ENCODE measurements at places on chromosomes 2 and 18. TPM values are rescaled to one million over a fixed set of nuclear protein-coding genes. Genes with fewer than 3 reads are reported as not detected.

DNA sequence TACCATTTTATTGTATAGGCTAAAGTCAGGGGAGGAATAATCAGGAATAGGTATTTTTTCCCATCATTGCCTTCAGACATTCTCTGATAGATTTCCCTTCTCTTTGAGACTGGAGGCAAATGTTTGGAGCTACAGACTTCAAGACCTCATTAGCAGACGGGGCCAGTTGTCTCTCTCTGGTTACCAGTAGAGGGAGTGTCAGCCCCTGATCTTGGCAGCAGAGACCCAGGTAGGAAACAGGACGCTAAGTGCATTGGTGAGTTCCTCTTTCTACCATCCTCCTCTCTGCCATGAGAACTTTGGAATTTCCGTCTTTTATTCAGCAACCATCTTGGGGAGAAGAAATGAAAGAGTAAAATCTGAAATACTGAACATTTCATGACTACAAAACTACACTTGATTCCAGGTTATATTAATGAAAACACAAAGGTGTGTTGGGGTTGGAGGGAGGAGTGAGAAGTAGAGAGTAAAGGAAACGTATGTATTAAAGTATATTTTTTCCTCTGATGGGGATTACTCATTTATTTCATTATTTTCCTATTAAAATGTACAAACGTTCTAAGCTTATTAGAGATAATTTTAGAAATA lies 186.2 kb upstream of the GCFC2 start:
- H3K36me3 ChIP-seq = no peaks in the 10 kb centered on the region
- no peak overlapping the region for H3K27ac ChIP-seq
- no peak overlapping the region for H3K4me3 ChIP-seq
- H3K27me3 ChIP-seq = no peaks in the 10 kb centered on the region
- H3K4me1 ChIP-seq = no peaks in the 10 kb centered on the region

- no peak for DNase-seq
- H3K4me1 ChIP-seq = no peaks in the 10 kb centered on the region
- no peaks in the 10 kb centered on the region for H3K27me3 ChIP-seq
- H3K36me3 ChIP-seq = no peaks in the 10 kb centered on the region
- H3K4me3 ChIP-seq = no peak overlapping the region
Observed at GRCh38 chr2:186691900-186692299, 2.0 kb upstream of the FAM171B start.

DNA sequence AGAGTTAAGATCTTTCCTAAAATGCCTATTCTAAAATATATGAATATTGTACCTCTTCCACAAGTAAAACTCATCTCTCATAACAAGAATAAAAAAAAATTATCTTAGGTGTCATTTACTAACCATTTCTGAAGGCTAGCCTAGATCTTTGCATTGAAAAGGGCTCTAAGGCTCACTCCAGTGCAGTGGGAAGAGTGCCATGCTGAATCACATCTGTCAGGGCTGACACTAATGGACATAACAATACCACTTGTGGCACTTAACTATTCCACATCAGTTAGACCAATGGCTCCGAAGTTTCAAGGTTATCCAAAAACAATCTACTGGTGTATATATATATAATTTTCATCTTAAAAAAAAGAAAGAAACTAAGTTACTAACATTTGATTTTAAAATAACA lies 130.2 kb downstream of the EXOC6B start:
- no peaks in the 10 kb centered on the region for H3K27me3 ChIP-seq
- no peak for DNase-seq
- H3K27ac ChIP-seq = no peak overlapping the region
- no peak overlapping the region for H3K4me3 ChIP-seq

GRCh38 chr18:713135-713490 lies 683 bp upstream of the ENOSF1 start:
- no peaks in the 10 kb centered on the region for H3K27me3 ChIP-seq
- H3K4me1 ChIP-seq = peaks cover 7% of the 10 kb centered on the region
- no peaks in the 10 kb centered on the region for H3K36me3 ChIP-seq

- peak overlapping the region; percentile 48 for H3K27ac ChIP-seq
- no peaks in the 10 kb centered on the region for H3K27me3 ChIP-seq
- no peak for DNase-seq
- no peaks in the 10 kb centered on the region for H3K4me1 ChIP-seq
- no peak overlapping the region for H3K4me3 ChIP-seq
- H3K36me3 ChIP-seq = no peaks in the 10 kb centered on the region
Observed at GRCh38 chr2:226115832-226116200, 683.8 kb downstream of the IRS1 start.

DNA sequence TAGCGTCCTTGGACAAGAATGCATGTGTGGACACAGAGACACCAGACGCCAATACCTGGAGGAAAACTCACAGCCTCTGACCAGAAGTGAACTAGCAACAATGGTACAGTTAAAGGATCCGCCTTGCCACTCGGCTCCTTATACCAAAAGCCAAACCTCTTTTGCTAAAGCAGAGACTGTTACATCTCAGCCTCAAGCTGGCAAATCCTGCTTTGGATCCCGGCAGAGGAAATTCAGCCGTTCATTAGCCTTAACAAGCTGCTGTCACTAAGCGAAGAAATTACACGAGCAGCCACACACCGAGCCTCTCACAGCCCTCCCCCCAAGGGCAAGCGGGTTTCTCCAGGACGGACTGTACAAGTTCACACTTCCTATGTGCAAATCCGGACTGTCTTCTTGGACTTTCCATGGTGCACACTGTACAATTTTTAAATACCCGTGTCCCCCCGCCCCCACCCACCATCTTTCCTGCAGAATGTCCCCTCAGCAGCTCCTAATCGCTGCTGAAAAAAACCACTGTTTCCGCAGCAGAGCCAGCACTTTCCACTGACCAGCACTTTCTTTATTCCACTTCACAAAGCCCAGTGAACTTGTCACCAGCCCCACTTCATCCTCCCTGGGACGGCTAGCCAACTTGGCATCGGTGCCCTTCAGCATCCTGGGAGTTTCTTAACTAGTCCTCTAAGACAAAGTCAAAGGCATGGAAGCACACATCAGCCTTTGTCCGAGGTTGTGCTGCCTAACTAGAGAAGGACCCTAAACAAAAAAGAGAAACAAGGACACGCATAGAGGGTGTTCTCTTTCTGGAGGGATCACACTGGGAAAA lies 1.5 kb downstream of the KLF7 start:
- H3K36me3 ChIP-seq = no peaks in the 10 kb centered on the region
- H3K27me3 ChIP-seq = no peaks in the 10 kb centered on the region
- peak overlapping the region; percentile 65 for H3K4me3 ChIP-seq
- peak; percentile 49 for DNase-seq

DNA sequence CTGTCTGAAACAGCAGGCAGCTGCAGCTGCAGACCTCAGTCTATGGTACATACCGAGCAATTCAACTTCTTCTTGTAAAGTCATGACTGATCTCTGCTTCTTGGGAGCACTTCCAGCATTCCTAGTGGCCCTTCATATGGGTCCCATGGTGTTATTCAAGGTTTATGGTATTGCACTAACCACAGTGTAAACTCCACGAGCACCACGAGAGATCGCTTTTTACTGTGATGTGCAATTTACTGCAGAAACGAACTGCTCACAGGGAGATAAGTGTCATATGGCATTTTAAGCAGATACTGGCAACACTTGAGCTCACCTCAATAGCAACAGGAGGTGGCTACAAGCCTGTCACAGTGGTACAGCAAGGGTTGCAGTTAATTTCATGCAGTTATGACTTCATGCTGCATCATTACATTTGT lies 38.6 kb upstream of the SH3BP4 start:
- no peak overlapping the region for H3K4me3 ChIP-seq
- DNase-seq = no peak
- no peaks in the 10 kb centered on the region for H3K4me1 ChIP-seq
- H3K27ac ChIP-seq = no peak overlapping the region
- no peaks in the 10 kb centered on the region for H3K36me3 ChIP-seq

DNA sequence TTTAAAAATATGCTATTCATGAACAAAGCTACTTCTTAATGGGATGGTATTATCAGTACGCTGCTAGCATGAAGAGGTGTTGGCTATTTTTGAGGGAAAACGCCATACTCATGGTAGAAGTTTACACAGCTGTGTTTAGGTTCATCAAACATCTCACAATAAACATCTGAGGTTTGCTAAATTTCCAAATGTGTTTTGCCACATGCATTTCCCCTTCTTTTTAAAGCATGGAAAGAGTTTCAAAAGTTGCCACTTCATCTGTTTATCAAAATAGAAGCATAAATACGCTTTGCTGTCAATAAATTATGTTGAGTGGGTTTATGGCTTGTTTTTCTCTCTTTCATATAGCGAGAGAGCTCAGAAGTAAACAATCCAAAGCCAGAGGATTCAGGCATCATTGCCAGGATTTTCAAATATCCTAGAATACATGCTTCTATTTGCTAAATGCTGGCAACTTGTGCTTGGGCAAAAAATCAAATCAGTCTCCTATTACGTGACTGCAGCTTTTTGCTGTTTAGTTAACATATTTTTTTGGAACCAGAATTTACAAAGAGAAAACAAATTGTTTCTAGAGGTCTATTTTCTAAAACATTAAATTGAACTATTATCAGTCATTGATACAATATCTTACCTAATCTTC lies 1919.9 kb upstream of the LRRTM1 start:
- H3K4me3 ChIP-seq = no peak overlapping the region
- H3K36me3 ChIP-seq = no peaks in the 10 kb centered on the region
- no peak overlapping the region for H3K27ac ChIP-seq
- H3K27me3 ChIP-seq = no peaks in the 10 kb centered on the region
- DNase-seq = no peak

GRCh38 chr2:176128982-176129796 lies at the start of gene HOXD8:
HOXD8 (plus strand) TSS chr2:176129705; CDS start chr2:176130367, 662 bp downstream.
- H3K4me3 ChIP-seq = peak within 1 kb of the TSS; percentile 62
- DNase-seq = peak; percentile 88
- no peaks in the 10 kb centered on the region for H3K36me3 ChIP-seq
- H3K4me1 ChIP-seq = no peaks in the 10 kb centered on the region

DNA sequence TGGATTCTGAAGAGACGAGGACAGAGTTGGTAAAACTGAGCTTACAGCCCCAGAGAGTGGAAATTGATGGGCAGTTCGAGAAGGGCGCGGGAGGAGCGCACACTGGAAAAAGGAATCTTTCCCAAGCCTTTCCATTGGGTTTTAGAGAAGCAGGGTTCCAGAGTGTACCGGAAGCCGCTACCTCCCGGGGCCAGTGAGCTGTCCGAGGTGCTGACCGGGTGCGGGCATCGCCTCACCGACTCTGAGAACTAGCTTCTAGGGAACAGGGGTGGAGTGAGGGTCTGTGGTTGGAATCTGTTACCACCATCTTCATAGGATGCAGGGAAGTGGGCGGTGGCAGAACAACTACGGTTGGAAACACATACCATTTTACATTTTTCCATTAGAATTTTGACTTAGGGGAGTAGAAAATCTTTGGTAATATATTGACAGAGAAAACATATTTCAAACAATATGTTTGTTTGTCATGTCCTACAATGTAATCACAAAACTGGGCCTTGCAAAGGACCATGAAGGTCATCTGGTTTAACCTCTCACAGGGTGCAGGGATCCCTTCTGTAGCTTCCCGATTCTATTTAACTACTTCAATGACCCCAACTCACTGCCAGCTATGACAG lies 724 bp downstream of the NMS start:
- no peak overlapping the region for H3K27ac ChIP-seq
- no peak for DNase-seq
- no peaks in the 10 kb centered on the region for H3K27me3 ChIP-seq

GRCh38 chr2:138110453-138111083 lies 146.3 kb downstream of the HNMT start:
- H3K4me1 ChIP-seq = no peaks in the 10 kb centered on the region
- H3K36me3 ChIP-seq = no peaks in the 10 kb centered on the region
- H3K27ac ChIP-seq = no peak overlapping the region
- no peaks in the 10 kb centered on the region for H3K27me3 ChIP-seq
- H3K4me3 ChIP-seq = no peak overlapping the region

DNA sequence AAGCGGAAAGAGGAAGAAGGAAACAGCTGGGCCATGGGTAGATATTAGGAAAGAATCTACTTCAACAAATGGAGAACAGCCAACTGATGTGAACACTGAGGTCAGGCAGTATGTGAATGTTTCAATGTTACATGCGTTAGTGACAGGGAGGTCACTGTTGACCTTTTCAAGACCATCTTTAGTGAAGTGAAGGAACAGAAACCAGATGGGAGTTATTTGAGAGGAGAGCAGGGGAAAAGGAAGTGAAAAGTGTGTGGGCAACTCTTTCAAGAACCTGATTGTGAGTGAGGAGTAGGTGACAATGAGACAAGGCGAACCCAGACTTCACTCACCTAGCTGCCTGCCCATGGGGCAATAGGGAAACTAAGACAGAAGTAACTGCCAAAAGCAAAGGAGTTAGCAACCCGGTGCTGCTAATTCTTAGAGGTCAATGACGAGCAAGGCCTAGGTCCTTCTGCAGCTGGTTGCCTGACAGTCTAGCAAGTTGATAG lies 67.0 kb downstream of the SP3 start:
- no peak overlapping the region for H3K27ac ChIP-seq
- DNase-seq = no peak
- no peak overlapping the region for H3K4me3 ChIP-seq
- no peaks in the 10 kb centered on the region for H3K27me3 ChIP-seq
- H3K36me3 ChIP-seq = no peaks in the 10 kb centered on the region
- no peaks in the 10 kb centered on the region for H3K4me1 ChIP-seq

GRCh38 chr2:30561349-30561748 lies 114.3 kb downstream of the LCLAT1 start:
- H3K36me3 ChIP-seq = no peaks in the 10 kb centered on the region
- DNase-seq = no peak
- no peaks in the 10 kb centered on the region for H3K27me3 ChIP-seq

GRCh38 chr18:67421651-67422050 lies 94.9 kb downstream of the DSEL start:
- no peaks in the 10 kb centered on the region for H3K36me3 ChIP-seq
- no peak overlapping the region for H3K27ac ChIP-seq
- no peak for DNase-seq
- H3K27me3 ChIP-seq = no peaks in the 10 kb centered on the region
- H3K4me1 ChIP-seq = no peaks in the 10 kb centered on the region
- H3K4me3 ChIP-seq = no peak overlapping the region

GRCh38 chr2:71362447-71362846 lies 30.9 kb downstream of the ZNF638 start:
- H3K36me3 ChIP-seq = no peaks in the 10 kb centered on the region
- H3K27ac ChIP-seq = no peak overlapping the region
- no peak for DNase-seq

DNA sequence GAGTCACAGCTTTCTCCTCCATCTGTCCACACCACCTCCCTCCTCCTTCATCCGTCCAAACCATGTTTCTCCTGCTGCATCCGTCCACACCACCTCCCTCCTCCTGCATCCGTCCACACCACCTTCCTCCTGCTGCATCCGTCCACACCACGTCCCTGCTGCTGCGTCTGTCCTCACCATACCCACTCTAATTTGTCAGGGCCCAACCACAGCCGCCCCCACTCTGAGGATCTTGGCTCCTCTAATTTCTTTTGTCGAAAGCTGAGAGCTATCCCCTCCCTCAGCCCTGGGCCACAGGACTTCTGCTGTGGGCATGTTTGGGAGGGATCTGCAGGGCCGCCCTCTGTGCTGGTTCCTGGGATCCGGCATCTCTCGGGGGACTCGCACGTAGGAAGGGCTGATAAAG lies 67.4 kb downstream of the TPO start:
- no peak overlapping the region for H3K27ac ChIP-seq
- H3K4me1 ChIP-seq = no peaks in the 10 kb centered on the region
- H3K27me3 ChIP-seq = no peaks in the 10 kb centered on the region
- H3K36me3 ChIP-seq = no peaks in the 10 kb centered on the region
- H3K4me3 ChIP-seq = no peak overlapping the region

GRCh38 chr2:232276084-232276732 lies 102.3 kb upstream of the ALPP start:
- no peaks in the 10 kb centered on the region for H3K27me3 ChIP-seq
- no peaks in the 10 kb centered on the region for H3K4me1 ChIP-seq
- no peak overlapping the region for H3K27ac ChIP-seq
- no peak overlapping the region for H3K4me3 ChIP-seq

ANKRD30BL gene
- 1.2 TPM for total RNA-seq

GPAT2 gene
- 5.4 TPM for total RNA-seq

LHCGR gene
- total RNA-seq = 0.48 TPM

KCNG2 gene
- total RNA-seq = not detected

SPAST gene
- 21.2 TPM for total RNA-seq

EVA1A gene
- total RNA-seq = 2.3 TPM

NAB1 gene
- total RNA-seq = 132 TPM

PDE11A gene
- total RNA-seq = 2.3 TPM
